ENCODE measurements at places on chromosomes 11 and 22.

- DNase-seq = no peak
These were observed 11.2 kb upstream of the UPK3A start for GRCh38 chr22:45273452-45274075.

- DNase-seq = peak; percentile 43
These were observed 102.4 kb upstream of the FSHB start for GRCh38 chr11:30128269-30128932.

GRCh38 chr22:48142388-48142787, 1379.9 kb downstream of the TBC1D22A start:
- DNase-seq = no peak

DNA sequence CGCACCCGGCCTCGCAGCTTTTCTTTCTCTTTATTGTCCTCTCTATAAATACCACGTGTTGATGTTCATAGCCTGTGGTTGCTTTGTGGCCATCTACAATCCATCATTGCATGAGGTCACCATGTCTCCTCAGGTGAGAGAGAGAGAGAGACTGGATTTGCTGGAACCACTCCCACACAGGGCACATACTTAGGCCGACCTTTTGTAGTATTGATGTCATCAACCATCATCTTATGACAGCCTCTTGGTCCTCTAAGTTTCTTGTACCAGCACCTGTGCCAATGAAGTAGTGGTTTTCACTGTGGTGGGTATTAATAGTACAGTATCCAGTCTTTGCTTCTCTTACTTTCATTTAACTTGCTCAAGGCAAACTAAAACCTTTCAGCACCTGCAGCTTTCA, 22.8 kb upstream of the P2RY6 start:
- no peak for DNase-seq

DNA sequence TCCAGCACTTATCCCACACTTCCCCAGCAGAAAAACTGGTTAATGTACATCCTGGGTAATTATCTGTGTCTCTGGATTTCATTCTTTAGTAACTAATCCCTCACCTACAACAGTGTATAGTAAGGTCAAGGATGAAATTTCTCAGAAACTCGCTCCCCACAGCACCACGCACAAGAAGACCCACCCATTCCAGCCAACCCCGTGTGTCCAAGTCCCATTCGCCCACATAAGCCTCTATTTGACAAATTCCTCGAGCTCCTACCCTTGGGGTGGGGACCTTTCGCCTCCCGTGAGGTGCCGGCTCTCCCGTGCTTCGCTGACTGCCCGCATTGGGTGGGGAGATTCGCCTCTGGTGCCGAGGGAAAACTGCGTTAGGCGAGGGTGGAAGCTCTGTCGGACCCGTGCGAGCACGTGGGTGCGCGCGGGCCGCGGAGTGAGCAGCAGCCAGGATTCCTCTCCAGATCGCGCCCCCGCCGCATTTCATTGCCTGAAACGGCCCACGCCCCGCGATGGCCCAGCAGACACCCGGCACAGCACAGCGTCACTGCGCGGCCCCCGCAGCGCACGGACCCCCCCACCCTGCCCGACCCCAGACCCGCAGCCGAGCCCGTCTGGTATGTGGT, 866 bp downstream of the EXPH5 start:
- DNase-seq = peak; percentile 33

- DNase-seq = no peak
These were observed 74.8 kb downstream of the APOL5 start for GRCh38 chr22:35792506-35792905.

GRCh38 chr11:61954851-61955421, 4.8 kb downstream of the BEST1 start:
- DNase-seq = no peak

- DNase-seq = no peak
These were observed 478.5 kb upstream of the CCDC90B start for GRCh38 chr11:83764643-83765042.

- no peak for DNase-seq
These were observed 107.8 kb downstream of the LARGE1 start for GRCh38 chr22:33812360-33812977.

Data from ACHN (cell line).